ENCODE measurements at places on chromosomes 13 and 19.

DNA sequence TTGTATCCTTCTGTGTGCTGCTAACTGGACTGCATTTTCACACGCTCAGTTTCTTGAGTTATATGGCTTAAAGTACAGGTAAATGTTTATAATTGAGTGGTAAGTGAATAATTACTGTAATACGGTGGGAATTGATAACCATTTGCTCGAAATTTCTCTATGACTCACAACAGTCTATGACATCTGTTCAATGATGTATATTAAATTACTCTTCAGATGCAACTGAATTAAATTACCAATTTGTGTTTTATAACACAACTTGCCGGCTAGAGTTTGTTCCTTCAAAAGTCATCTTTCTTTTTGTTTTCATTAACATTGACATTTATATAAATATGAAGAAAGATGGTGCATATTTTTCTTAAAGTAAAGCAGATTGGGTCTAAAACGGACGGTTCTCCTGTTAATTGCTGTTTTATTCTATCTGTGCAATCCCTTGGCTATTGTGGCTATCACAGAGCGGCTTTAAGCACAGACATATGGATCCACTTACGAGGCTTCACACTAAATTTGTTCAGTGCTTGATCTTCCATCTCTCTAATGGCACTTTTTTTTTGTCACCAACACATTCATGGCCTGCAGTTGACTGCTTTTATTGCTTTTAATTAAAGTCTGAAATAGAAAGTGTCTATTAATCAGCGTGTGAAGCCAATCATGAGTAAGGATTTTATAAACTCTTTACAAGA lies 1291.6 kb upstream of the SLC10A2 start:
- no peak for DNase-seq

DNA sequence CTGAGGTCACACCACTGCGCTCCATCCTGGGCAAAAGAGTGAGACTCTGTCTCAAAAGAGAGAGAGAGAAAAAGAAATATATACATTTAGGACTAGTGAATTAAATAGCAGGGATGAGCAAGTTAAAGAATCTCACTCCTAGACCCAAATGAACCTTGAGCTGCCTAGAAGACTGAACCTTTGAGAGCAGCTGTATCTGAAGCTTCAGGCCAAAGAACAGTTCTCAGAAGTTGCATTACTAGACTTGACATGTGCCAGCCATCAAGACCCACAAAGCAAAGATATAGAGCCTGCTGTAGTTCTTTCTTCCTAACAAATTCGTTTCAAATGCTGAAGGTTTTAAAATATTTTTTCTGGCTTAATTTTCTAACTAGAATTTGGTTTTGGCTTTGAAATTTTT lies 16.6 kb downstream of the DNAJC15 start:
- no peak for DNase-seq

DNA sequence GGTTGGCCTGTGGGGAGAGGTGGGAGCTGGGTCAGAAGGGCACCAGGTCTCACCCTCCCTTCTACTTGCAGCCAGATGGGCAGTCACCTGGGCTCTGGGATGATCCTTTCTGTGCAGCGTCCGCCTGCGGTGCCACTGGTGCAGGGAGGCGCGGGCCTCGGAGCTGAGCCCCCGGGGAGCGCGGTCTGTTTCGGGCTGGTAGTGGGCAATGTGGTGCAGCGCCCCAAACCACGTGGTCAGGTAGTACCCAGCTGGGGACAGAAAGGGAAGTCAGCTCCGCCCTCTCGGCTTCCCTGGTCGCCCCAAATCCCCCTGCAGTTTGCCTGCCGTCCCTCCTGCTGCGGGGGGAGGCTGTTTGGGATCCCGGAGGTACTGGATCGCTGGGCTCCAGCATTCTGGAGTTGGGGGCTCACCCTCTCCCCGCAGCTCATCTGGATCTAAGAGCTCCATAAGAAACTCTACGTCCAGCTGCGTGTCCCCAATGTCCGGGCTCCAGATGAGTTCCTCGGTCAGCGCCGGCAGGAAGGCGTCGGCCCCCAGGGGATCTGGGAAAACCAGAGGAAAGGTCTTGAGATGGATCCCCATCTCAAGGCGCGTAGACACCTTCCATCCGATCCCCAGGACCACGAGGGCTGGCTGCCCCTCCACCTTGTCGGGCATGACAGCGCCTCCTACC lies 8.8 kb downstream of the RINL start:
- DNase-seq: no peak

- DNase-seq: no peak
Observed at GRCh38 chr13:85186356-85187045, 612.7 kb downstream of the SLITRK6 start.

GRCh38 chr19:58361900-58362271 lies 665 bp downstream of the ZNF497 start:
- DNase-seq: no peak

DNA sequence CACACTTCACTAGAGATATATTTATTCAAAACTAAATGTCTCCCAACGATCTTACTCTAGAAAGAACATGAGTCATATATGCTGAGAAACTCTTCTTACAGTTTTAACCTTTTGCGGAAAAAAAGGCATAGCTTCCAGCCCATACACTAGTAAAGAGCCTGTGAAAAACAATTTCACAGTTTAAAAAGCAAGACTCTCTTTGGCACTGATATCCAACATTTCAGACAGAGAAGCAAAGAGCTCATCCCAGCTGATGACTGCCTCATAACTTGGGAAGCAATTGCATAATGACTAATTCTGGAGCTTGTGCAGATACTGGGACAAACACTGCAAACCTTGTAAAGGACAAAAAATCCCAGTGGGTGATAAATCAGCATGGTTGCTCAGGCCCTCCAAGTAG lies 88.0 kb downstream of the ENOX1 start:
- no peak for DNase-seq

GRCh38 chr19:10552510-10553053 lies 8.9 kb downstream of the ATG4D start:
- no peak for DNase-seq

GRCh38 chr13:85853901-85854663 lies 54.9 kb upstream of the SLITRK6 start:
- no peak for DNase-seq

GRCh38 chr19:54684527-54684926 lies 21.7 kb downstream of the LILRB4 start:
- no peak for DNase-seq

DNA sequence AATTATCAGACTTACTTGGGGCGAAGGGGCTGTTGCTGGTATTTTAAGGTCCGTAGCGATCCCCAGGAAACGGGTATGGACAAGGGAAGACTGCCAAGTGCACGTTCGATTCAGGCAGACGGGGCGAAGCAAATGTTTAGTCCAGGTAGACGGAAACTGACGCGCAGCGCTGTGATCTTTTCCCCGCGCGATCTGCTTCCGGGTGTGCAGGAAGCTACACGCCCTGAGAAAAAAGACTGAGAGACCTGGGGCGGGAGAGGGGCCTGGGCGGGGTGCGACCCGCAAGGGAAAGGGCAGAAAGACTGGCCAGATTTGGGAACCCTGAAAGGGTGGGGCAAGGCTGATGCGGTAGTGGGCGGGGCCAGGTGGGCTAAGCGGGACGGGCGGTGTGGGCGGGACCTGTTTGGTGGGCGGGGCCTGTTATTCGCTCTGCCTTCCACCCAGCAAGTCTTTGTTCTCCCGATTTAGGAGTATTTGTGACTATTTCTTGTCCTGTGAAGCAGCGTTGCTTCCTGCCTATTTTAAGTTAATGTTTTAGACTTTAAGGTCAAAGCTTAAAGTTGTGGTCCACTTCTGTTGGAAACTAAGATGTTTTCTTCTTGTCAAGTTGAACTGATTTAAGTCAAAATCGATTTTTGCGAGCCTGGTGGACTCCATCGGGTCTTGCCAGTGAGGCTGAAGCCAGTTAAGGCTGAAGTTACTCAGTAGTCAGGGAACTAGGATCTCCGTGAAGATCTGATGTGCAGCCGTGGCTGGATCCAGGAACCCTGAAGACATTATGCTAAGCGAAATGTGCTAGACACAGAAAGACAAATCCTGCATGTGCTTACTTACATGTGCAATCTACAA lies at the start of gene ZNF836:
Gene ZNF836, minus strand, starts transcription at position 301 of the 849 bp plus-strand sequence. CDS start 3,549 bp downstream, outside the sequence.
- peak; percentile 77 for DNase-seq

DNA sequence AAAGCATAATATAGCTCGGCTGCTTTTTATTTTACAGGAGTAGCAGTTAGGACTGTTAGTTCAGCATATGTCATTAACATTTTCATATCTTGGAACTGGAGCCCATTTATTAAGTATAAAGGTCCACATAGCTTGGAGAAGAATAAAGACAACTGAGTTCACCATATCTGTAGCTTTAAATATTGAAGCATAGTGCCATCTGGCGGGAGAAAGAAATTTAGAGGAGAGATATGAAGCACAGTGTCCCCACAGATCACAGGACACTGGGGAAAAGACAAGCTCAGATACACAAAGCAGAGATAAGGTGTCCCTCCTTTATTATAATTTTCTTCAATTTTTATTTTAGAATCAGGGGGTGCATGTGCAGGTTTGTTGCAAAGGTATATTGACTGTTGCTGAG lies 104.7 kb upstream of the FREM2 start:
- DNase-seq: no peak

GRCh38 chr13:23348262-23349127 lies 85.0 kb downstream of the SACS start:
- no peak for DNase-seq

DNA sequence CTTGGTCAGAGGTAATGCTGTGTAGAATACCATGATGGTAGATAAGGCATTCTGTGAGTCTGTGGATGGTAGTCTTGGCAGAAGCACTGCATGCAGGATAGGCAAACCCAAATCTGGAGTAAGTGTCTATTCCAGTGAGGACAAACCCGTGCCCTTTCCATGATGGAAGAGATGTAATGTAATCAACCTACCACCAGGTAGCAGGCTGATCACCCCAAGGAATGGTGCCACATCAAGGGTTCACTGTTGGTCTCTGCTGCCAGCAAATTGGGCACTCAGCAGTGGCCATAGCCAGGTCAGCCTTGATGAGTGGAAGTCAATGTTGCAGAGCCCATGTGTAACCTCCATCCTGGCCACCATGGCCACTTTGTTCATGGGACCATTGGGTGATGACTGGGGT lies 155.0 kb downstream of the RAP2A start:
- DNase-seq: no peak

DNA sequence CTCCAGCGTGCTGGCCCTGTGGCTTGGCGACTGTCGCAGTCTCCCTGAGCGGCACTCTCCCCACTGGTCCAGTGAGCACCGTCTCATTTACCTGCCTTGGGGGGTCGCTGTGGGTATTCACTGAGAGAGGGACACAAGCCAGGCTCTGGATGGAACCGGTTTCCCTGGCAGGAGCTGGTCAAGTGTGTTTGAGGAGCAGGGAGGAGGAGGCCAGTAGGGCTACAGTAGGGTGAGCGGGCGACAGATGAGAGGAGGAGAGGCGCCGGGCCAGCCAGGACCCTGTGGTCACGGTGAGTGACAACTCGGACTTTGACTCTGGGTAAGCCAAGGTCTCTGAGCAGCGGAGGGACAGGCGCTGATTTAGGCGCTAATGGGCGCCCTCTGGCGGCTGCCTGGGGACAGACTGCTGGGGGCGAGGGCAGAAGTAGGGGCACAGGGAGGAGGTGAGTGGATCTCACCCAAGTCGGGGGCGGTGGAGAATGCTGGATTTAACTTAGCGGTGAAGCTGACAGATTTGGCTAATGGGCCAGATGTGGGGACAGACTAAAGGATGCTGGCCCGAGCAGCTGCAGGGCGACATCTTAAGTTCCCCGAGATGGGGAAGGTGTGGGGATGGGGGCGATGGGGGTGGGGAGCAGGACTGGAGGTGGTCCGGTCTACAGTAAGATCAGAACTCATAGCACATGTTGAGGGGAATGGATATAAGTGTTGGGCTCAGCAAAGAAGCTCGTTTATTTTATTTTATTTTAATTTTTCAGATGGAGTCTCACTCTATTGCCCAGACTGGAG lies 4.7 kb upstream of the PRMT1 start:
- peak; percentile 57 for DNase-seq

- no peak for DNase-seq
Observed at GRCh38 chr19:27774337-27774736, 1438.6 kb downstream of the UQCRFS1 start.

GRCh38 chr13:68749796-68750195 lies 1357.8 kb upstream of the ATXN8OS start:
- no peak for DNase-seq

- DNase-seq: no peak
Observed at GRCh38 chr13:99208845-99209527, 8.3 kb downstream of the UBAC2 start.

DNA sequence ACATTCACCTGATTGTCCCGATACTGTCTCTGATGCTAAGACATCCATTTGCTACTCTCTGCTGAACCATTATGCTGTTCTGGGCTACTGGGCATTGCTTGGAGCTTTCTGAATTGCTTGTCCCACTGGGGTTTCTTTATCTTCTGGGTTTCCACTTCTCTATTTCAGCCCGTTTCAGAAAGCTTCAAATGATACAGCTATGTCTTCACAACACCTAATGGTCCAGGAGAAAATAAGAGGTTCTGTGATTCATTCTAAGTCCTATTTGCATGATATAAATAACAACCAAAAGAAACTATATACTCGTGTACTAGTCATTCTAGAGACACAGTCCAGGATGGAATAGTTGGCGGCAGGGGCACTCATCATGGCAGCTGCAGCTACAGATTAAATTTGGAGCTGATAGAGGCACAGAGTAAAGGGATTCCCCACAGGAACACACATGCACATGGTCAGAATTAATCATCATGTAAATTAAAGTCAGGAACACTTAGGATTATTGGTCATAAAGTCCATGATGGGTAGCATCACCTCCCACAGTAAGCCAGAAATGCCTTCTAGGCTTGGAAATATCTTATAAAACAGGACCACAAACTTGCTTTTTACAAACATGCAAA lies 33.3 kb upstream of the SCEL start:
- no peak for DNase-seq

DNA sequence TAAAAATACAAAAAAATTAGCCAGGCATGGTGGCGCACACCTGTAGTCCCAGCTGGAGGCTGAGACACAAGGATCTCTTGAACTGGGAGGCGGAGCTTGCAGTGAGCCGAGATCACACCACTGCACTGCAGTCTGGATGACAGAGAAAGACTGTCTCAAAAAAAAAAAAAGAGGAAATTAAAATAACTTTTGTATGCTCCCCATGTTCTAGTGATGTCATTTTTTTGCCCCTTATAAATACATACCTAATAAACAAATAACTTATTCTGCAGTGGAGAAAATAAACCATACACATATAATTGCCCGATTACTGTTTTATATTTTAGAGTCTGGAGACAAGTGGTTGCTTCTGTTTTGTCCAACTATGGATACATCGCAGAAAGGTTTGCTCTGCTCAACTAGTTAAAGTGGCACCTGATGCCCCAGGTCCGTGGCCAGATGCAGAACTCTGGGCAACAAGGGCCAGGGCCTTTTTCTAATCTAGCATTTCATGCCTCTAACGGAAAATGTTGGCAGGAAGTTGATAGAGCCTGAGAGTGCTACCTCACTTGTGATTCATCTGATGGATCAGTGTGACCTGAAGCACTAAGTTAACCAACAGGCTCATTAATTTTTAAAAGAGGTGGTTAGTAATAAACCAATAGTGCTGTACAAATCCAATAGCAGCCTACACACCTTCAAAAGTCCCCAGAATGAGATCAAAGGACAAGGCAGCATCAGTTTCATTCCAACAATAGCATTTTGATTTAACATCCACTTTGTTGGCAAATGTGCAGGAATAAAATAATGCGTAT lies 18.8 kb downstream of the UBE2L5 start:
- DNase-seq: no peak

- no peak for DNase-seq
Observed at GRCh38 chr13:98309569-98310335, 132.7 kb upstream of the RNF113B start.
